ENCODE measurements at places on chromosomes 7 and 10.

- DNase-seq, result no peak
Observed at GRCh38 chr10:11234857-11235531, 217.3 kb downstream of the CELF2 start.

DNA sequence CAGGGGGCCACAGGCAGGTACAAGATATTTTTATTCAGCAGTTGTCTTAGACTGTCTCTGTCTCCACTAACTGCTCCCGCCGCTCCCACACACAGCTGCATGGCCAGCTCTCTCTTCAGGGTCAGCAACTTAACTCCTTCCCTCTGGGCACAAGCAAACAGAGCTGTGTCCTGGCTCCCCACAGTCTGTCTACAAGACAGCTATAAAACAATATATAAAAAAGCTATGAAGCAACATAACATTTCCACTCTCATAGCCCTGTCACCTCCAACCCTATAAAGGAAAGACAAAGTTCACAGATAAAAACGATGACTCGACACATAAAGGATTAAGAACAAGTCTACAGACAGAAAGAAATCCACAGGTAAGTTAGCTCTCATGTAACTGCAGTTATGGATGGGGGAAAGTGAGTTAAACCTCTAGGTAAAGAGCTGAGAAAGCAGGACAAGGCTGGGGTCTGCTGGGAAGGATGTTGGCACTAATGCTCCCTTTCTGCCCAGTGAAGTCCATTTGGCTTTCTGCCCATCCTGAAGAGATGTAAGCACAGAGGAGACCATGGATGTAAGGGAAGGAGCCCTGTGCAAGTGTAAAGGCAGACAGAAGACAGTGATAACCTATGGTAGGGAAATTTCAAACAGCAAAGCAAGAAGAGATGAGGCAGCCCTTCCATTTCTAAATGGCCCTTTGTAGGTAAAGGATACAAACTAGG lies 27.0 kb downstream of the RAPGEF5 start:
- DNase-seq, result no peak

GRCh38 chr7:155377838-155378579 lies 79.9 kb upstream of the EN2 start:
- no peak for DNase-seq

DNA sequence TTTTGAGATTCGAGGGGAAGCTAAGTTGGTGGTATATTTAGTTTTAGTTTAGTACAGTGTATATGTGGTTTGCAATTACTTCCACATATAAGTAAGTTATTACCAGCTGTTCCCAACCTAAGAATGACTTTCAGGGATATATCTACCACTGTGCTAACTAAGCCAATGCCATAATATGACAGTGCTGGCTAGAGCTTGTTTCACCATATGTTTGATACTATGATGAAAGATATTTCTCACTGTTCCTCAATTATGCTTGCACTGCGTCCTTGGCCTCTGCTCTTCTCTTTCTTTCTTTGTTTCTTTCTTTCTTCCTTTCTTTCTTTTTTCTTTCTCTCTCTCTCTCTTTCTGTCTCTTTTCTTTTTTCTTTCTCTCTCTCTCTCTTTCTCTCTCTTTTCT lies 113.8 kb upstream of the SKAP2 start:
- no peak for DNase-seq

DNA sequence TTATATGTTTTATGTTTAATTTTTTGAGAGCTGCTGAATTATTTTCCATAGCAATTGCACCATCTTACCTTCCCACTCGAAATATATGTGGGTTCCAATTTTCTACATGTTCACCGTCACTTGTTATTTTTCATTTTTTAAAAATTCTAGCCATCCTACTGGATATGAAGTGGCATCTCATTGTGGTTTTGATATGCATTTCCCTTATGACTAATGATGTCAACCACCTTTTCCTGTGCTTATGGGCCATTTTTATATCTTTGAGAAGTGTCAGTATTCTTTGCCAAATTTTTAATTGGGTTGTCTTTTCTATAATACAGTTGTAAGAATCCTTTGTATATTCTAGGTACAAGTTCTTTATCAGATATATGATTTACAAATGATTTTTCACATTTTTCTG lies 27.8 kb downstream of the NHLRC2 start:
- DNase-seq, result no peak

DNA sequence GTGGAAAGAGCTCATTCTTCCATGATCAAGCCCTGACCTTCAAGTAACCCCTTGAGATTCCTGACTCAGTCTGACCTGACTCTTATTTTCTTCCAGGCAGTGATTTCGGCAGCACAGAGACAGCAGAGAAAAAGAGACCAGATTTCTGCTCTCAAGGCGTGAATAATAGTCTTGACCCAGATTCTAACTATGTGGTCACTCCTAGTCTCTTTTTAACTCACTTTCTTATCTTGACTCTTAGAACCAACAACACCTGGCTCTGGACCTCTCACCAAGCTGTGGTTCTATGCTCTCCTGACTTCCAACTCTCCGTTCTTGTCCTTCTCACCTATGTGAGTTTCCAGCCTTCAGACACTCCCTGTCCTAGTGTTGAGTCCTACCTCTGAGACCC lies 36.9 kb upstream of the KDM7A start:
- no peak for DNase-seq

- no peak for DNase-seq
Observed at GRCh38 chr7:80313067-80313626, 178.5 kb downstream of the GNAI1 start.

DNA sequence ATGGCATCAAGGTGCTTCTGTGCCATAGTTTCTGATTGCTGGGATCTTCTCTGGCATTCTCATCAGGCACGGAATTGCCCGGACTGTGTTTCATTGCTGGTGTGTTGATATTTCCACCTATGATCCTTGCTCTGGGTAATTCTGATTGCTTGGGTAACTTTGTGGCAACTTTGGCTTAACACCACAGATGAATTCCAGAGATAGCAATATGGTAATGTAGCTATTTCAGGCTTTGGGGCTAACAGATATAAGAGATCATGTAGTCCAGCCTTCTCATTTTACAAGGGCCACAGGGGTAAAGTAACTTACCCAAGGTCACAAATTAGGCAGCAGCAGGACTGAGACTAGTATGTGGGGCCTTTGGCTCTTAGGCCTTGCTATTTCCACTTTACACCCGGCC lies 53.9 kb upstream of the PLPP4 start:
- no peak for DNase-seq

DNA sequence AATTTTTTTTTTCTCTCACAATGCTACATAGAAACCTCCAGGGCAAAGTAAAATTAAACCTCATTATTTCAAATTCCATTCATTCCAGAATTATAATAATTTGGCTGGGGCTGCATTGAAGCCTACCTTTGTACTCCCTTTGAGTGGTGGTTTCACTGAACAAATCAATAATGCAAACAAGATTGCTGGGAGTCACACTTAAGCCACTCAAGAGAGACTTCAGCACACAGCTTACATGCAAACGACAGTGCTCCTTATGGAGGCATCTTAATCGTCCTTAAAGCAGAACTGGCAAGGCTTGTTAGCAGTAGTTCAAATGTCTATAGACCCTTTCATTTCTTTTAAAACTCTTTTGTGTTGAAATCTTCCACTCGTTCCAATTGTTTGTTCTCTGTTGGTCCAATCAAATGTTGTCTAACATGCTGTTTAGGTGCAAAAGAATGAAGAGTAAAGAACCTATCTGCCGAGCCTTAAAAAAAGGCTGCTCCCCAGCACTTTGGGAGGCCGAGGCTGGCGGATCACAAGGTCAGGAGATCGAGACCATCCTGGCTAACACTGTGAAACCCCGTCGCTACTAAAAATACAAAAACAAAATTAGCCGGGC lies 294.9 kb downstream of the FGFR2 start:
- DNase-seq, result peak; percentile 86

DNA sequence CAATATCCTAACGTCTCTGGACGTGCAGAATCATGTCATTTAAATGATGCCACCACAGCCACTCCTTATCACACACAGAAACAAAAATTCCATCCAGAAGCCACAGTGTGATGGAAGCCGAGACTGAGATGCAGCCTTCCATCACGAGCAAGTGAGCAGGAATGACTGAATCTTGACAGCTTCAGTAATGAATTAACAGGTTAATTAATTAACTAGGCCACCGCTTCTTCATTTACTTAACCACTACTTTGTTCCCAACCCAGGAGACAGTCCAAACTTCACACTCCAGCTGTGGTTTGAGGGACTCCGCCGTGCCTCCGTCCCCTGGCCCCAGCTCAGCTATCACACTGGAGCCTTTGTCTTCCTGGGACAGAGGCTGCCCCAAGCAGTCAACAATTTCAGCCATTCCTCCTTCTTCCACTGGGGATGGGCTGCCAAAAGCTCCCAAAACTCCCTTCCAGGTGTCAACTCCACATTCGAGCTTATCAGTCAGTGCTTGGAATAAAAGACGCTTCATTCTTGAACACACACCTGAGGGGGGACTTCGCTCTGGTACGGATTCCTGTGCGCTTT lies 65.9 kb downstream of the FGFR2 start:
- DNase-seq, result no peak

- DNase-seq, result no peak
Observed at GRCh38 chr7:128204455-128204854, 36.6 kb upstream of the LEP start.

DNA sequence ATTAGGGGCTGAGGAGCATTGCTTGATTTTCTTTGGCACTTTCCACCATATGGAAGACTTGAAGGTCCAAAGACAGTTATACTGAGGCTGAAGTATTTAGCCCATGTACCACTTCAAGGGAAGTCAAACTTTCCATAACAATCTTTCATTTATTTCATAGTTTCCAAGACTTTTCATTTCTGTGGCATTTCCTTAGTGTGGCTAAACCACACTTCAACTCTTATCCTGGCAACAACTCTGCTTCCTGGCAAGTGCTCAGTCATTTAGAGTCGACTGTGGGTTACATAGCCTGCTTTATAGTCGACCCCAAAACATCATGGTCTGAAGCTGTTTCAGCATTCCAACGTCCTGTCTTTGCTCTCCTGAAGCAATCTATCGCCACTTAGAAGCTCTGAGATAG lies 343.0 kb upstream of the SEMA3D start:
- DNase-seq, result no peak

DNA sequence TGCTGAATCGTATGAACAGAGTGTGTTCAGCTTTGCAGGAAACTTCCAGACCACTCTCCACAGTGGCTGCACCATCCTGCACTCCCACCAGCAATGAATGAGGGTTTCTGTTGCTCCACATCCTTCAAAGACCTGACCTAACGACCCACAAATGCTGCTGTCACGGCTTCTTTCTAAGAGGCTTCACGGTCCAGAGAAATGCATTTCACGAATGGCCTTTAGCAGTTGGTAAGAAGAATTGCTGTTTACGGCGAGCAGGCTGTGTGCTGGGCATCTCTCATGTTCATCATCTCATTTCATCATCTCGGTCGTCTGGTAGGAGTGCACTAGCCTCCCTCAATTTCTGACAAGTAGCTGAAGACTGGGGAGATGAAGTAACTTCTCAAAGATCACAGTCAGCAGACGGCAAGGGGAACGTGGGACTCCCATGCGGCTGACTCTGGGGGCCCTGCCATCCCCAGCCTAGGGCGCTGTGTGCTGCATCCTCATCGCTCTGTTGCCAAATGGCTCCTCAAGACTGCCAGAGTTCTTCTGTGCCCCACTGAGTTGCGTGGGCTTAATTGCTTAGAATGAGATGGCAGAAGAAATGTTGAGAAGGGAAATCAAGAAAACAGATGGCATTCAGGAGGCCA lies 72.9 kb downstream of the ADARB2 start:
- no peak for DNase-seq

Measured in NCI-H82 (cell line).